ENCODE measurements at places on chromosomes 6 and 20. TPM values are rescaled to one million over a fixed set of nuclear protein-coding genes. Genes with fewer than 3 reads are reported as not detected.

BPIFA1 gene
- not detected for total RNA-seq

GJA1 gene
- total RNA-seq = 87.7 TPM

PSORS1C2 gene
- total RNA-seq = not detected

SPATA25 gene
- total RNA-seq = 1.7 TPM

SMIM26 gene
- 76.3 TPM for total RNA-seq

BFSP1 gene
- 0.31 TPM for total RNA-seq

C6orf15 gene
- not detected for total RNA-seq

ARMC12 gene
- 0.47 TPM for total RNA-seq
